ENCODE measurements at places on chromosomes 6 and 20.

DNA sequence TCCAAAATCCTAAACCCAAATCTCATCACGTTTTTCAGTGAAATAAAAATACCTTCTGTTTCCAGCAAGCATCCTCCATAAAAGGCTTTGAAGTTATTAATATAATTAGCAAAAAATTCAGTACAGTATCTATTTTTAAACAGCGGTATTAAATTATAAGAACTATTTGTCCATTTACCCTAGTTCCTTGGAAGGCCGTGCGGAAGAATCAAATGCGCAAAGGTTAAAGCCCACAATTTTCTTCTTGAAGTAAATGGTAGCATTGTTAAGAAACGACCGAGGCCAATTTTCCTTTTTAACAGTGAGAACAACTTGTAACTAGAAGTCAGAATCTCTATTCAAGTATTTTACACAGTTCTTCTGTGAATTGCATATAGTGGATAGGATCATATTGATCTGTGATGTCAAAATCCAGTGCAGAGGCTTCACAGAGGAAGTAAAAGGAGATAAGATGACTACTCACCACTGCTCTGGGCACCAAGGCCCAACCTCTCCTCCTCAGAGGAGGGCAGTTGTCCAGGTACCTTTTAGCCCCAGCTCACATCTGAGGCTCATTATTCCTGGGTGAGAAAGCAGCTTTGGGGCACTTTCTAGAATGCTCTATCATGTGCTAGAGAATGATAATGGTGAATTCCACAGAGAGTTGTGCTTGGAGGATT lies 36.3 kb downstream of the TNFAIP3 start:
- DNase-seq, result no peak

GRCh38 chr6:113690281-113691259 lies 166.6 kb upstream of the MARCKS start:
- no peak for DNase-seq

GRCh38 chr6:41464481-41464880 lies 81.7 kb upstream of the FOXP4 start:
- DNase-seq, result no peak

DNA sequence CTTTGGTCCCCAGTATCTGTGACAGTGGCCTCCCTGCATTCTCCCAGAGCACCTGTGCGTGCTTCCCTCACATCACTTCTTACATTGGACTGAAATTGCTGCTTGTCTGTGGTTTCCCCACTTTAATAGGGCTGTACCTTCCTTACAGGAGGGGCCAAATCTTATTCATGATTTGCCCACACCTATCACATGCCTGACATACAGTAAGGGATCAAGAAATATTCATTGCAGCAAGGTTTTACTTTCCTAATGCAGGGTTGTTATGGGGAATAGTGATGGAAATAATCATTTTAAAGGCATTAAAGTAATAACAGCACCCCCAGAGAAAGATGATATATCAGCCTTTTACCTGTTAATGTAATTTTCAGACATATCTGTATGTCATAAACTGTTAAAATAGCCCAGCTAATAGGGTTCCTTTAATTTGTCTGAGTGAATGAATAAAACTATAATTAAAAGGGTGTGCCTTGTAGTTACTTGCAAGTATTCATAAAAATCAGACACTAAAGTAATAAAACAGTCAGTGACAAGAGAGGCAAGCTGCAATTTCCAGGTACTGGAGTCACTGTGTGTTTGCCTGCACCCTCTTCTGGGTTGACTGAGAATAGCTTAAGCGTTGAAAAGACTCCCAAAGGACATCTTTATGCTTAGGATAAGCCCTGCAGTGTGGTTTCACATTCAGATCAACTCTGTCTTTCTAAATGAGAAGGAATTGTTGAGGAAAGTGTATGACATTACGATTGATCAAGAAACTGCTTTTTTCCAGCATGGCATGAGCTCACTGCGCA lies 182.7 kb downstream of the PHACTR1 start:
- DNase-seq, result no peak

DNA sequence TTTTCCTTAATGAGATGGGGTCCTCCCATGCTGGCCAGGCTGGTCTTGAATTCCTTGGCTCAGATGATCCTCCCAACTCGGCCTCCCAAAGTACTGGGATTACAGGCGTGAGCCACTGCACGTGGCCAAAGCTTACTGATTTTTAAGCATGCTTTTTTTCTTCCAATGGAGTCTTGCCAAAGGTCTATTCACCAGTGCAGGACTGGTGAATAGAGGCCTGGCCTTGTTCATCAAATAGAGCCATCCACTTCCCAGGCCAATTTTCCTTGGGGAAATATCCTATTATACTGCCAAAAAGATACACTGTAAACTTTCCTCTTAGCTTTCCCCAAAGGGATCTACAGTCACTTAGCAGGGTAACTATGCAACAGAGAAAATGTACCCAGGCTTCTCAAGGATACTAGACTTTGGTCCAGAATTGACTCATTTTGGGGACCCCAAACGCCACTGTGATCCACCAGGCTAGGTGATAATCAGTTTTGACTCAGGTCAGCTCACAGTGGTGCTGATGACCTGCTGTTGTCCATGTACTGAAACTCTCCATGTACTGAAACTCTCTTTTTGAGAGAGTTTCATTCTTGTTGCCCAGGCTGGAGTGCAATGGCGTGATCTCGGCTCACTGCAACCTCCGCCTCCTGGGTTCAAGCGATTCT lies 91.8 kb downstream of the REPS1 start:
- no peak for DNase-seq

DNA sequence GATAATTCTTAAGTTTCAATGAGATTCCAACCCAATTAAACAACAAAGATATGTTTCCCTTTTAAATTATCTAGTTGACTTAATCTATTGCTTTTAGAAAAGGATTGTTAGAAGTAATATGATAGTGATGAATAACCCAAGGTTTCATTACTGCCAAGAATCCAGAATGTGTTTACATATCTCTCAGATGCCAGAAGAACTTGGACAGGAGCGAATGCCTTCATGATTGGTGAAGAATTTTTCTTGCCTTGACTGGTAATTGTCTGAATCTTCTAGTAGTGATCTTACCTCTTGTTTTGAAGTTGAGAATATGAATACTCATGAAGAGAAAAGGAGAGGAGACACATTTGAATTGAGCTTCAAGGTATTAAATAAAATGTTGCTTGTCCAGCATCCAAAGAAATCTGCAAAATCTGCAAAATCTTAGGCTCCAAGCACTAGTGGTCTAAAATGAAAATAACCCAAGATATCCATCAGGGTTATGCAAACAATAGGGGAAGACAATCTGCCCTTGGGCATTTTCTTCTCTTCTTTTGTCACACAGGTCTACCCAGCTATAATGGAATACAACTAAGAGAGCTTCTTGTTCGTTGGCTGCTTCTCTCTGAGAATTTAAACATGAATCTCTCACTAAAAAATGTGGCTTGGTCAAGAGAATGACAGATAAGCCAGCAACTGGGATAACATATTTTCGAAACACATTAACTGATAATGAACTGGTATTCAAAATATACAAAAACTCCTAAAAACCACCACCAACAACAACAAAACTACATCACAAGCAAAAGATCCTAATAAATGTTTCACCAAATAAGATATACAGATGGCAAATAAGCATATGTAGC lies 928.9 kb downstream of the EYS start:
- DNase-seq, result no peak

- no peak for DNase-seq
Measured at GRCh38 chr6:33789550-33789895, 593 bp upstream of the LEMD2 start.

All from central memory CD4-positive, alpha-beta T cell (primary cell).